ENCODE measurements at places on chromosomes 2 and 18.

GRCh38 chr2:200373973-200374416 is 67.5 kb downstream of the SPATS2L start:
- DNase-seq: no peak

DNA sequence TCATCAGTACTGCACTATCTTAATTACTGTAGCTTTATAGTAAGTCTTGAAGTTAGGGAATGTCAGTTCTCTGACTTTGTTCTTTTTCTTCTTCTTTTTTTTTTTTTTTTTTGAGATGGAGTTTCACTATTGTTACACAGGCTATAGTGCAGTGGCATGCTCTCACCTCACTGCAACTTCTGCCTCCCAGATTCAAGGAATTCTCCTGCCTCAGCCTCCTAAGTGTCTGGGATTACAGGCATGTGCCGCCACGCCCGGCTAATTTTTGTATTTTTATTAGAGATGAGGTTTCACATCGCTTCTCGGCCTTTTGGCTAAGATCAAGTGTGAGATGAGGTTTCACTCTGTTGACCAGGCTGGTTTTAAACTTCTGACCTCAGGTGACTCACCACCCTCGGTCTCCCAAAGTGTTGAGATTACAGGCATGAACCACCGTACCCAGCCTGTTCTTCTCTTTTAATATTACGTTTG is 41.9 kb upstream of the TANC1 start:
- no peak for DNase-seq

DNA sequence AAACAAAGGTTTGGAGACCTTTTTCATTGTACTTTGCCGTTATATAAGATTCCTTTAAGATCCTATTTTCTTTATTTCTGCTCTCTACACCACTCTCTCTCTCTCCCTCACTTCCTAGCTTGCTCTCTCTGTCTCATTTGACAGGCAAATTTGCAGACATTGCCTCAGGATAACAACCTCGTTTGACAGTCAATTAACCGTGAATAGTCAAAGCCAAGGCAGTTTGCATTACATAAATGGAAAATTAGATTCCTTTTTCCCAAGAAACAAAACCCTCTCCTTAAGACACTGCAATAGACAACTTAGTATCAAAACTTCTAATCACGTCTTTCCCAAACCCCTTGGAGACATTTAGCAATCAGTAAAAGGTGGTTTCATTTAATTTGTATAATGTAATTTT is 7.4 kb downstream of the SKOR2 start:
- DNase-seq: no peak

DNA sequence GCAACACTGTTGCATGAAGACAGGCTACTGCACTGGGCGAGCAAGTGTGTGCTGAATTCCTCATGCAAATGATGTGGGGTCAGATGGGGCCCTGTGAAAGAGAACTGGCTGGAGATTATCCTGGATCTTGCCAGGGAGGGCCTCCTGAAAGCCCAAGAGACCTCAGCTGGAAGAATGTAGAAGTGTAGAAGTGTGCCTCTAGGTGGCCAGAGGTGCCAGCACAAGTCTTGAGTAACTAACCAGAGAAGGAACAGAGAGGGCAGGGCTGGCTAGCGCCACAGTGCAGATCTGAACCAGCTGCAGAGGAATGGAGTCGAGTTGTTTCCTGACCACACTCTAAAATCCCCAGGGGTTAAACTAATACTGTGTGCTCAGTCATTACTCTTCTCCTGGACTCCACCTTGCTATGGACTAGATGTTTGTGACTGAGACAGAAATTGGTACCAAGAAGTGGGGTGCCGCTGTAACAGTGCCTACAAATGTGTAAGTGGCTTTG is 399.3 kb downstream of the LRATD1 start:
- DNase-seq: no peak

DNA sequence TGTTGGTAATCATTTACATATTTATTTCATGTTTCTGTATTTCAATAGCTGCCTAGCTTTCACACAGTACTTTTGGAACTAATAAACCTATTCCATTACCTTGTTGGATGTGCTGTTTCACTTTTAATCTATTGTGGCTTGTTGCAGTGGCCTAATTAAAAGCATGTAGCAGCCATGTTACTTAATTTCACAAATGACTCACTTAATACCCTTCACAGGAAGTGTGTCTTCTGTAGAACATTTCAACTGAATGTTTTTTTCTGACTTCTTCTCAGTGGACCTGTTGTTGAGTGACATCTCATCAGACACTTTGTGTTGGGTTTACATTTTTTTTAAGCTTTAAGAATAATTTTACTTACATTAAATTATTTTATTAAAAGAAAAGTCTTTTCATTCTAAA is 260.5 kb upstream of the THUMPD2 start:
- no peak for DNase-seq

DNA sequence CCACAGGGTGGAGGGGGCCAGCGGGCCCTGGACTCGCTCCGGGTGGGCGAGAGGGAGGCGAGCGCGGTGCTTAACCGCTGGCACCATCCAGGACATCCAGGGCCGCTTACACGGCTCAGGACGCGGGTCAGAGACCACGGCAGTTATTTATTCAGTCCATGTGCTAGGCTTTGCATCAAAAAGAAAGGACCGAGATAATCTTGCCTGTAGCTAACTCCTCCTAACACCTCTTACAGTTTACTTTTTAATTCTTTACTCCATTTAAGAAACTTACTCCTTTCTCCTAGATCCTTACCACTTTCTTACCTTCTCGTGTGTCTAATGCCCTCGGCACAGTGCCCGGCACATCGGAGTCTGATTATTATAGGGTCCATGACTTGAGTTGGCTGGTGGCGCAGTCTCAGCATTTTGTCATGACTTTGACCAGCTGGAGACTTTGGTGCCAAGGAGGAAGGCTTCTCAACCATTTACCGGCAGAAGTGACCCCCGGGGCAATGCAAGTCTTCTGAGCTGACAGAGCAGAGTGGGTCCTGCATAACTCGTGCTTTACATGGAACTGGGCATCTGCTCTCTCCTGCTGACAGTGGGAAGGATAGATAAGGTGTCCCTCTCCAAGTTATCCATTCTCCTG is 503 bp downstream of the ANXA4 start:
- no peak for DNase-seq

GRCh38 chr2:43462866-43463641 is 132.8 kb downstream of the THADA start:
- no peak for DNase-seq

- no peak for DNase-seq
These were observed 22.5 kb downstream of the HJURP start for GRCh38 chr2:233831861-233832260.

DNA sequence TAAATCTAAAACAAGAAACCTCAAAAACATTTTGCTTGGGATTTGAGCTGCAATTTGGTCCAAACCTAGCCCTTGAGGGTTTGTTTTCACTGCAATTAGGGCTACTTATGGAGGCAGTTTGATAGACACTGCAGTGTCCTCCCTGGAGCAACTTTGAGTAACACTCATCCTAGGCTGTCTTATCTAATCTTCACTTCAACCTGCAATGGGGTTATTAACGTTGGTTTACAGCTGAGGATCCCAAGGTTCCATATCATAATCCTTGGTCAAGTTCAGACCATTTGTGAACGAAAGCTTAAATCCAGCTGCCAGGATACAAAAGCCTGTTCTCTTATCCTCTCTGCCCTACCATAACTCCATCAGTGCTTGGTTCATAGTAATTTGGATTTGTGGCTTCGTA is 2.5 kb downstream of the ANXA4 start:
- DNase-seq: no peak
